ENCODE measurements at places on chromosomes 13 and 19.

DNA sequence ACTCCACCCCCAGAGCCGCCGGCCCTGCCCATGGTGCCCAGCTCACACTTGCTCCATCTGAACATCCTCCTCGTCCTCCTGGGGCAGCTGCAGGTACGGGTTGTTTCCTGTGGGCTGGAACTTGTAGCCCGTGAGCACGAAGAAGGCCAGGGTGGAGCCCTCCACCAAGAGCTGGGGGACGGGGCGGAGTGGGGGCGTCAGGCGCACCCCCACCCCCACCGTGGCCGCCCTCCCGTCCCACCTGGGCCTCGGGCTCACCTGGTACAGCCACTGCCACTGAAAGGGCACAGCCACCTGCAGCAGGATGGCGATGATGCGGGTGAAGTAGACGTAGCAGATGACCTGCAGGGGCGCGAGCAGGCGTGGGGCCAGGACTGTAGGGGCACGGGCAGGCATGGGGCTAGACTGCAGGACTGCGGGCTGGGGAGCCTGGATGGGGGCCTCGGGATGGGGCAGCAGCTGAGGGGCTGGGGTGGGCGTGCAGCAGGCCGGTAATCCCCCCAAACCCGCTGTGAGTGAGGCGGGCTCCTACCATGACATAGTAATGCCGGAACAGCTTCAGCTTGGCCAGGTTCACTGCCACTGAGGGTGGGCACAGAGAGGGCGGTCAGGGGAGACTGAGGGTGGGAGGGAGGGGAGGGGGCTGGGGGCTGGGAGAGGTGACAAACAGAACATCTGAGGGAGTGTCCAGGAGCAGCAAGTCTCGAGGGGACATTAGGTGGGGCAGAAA, 6.3 kb downstream of the GPR108 start:
- no peak for DNase-seq

GRCh38 chr13:33321686-33322542, 36.4 kb upstream of the STARD13 start:
- no peak for DNase-seq

- DNase-seq: no peak
Measured at GRCh38 chr19:16041991-16042386, 34.3 kb upstream of the TPM4 start.

GRCh38 chr13:41960211-41960636, 685 bp downstream of the VWA8 start:
- no peak for DNase-seq

- DNase-seq: no peak
Measured at GRCh38 chr19:14300303-14300702, 80.9 kb upstream of the ADGRE5 start.

GRCh38 chr13:23470790-23471614, 37.5 kb upstream of the SACS start:
- no peak for DNase-seq

GRCh38 chr13:47067306-47067705, 170.5 kb upstream of the HTR2A start:
- no peak for DNase-seq

GRCh38 chr13:76000131-76000530, 364.0 kb downstream of the LMO7 start:
- DNase-seq: no peak

DNA sequence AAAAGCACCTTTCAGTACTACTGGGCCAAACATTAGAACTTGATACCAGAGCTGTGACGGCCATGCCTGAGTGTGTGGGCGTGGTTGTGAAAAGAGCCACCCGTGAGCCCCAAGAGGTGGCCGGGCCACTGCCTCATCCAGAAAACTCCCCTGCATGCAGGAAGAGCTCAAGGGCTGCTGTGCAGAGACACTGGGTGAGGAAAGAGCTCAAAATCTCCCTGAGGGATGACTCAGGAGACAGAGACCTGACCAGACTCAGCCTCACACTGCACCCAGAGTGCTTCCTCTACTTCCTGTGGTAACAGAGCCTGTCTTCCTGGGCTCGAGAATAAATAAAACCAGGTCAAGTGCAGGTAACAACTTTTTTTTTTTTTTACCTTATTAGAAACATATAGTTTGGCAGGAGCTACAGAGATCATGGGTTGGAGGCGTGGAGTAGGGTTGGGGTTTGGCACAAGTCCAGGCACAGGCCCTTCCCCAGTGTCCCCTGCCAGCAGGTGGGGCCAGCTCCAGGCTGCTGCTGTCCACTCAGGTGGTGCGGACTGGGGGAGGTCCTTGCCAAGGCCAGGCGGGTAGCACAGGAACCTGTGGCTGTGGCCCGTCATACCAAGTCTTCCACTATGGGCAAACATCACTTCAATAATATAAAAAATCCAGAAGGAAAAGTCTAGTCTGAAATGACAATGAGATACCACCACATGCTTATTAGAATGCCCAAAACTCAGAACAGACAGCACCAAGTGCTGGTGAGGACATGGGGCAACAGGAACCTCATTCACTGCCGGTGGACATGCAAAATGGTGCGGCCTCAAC, 25.5 kb downstream of the ELL start:
- no peak for DNase-seq

DNA sequence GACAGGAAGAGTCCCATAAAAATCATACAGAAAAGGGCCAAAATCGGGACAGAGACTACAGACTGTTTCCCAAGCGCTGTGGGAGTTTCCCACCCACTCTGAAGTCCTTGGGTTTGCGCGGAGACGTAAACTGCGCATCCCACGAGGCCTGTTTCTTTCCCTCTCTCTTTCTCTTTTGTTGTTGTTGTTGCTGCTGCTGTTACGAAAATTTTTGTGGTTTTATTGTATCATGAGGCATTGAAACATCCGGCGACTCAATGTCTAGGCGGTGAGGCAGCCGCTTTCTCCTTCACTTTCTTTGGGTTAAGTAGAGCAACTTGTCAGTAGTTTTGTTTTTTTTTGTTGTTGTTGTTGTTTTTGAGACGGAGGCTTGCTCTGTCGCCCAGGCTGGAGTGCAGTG, 1.6 kb upstream of the PPP1R12C start:
- DNase-seq: no peak

DNA sequence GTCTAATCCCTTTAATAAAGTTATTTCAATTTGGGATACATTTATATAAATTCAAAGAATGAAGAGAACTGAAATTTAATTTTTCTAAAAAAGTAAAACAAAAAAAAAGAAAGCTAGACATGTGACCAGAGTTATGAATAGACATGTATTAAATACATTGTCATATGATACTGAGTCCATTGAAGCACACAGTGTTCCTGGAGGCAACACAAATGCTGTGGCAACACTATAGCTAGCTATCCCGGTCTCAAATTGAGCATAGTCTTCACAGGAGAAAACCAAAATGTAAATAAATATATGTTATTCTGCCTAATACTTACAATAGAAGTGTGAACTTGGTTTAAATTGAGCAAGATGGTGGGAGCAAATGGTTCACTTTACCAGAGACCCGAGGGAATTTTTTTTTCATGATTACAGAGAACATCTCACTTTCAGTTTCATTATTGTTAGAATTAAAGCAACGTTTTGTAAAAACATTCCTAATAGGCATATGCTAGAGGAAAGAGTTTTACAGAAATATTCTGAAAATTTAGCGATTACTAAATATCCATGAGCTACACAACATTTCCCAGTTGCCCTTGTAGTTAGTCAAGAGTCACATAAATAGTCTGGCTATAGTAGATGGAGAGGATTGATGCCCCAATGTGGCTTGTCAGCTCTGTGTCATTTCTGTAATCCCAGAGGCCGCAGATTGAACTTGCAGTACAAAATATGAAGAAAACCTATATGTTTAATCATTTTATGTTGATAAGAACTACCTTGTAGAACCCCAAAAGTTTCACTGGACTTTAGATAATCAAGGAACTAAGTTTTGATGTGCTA, 775.7 kb upstream of the SPRY2 start:
- DNase-seq: no peak

DNA sequence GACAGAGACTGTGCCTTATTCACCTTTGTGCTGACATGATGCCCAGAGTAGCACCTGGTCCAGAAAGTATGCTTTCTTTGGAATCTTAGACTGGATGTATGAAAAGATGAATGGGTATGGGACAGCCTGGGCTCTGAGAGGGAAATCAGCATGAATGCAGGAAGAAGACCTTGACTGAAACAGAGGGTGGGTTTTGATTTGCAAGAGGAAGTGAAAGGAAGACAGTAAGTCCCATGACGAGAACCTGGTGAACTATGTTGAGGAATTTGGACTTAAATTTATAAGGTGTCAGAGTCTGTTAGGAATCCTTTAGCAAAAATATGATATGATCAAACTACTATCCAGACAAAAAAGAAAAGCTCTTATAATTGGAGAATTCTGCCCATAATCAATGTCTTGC, 301.9 kb downstream of the SPRY2 start:
- DNase-seq: no peak

GRCh38 chr19:50555450-50556281, 12.6 kb downstream of the LRRC4B start:
- DNase-seq: no peak

Measured in large intestine (tissue), 12 donors.